Keratinocyte (primary cell): ENCODE measurements at places on chromosomes 11 and 22.

DNA sequence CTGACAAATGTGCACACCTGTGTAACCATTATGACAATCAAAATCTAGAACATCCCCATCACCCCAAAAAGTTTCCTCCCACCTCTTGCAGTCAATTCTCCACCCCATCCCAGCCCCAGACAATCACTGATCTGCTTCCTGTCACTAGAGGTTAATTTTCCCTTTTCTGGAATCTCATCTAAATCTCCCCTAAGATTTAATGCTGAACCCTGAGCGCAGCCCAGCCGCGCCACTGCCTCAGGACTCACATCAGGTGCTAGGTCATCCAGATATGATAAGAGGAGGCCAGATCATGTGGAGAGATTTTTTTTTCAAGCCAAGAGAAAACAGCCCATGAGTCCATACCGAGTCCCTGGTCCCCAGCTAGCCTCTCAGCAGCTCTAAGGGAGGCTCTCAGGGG, 4.3 kb upstream of the TMPRSS13 start:
- DNase-seq: no peak

DNA sequence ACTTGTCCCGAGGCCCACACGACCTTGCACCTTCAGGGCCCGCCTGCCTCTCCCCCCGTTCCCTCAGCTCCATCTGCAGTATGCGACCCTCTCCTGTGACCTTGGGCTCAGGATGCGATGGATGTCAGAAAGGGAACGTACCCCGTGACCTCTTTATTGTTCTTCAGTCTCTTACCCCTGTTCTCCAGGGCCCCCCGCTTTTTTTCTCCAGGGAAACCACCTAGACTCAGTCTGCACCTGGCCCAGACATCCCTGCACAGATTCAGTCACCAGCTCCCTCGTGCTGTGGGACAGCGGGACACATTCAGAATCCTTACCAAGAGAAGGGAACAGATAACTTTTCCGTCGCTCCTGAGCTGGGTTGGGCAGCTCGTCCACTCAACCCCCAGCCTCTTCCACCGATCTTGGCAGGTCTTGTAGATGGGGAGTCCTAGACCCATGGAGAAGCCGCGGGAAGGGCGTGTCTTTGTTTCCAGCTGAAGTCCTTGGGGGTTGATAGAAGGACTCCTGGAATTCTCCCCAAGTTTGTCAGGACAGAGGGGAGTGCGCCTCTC, 1.4 kb upstream of the PHOX2A start:
- no peak for DNase-seq

DNA sequence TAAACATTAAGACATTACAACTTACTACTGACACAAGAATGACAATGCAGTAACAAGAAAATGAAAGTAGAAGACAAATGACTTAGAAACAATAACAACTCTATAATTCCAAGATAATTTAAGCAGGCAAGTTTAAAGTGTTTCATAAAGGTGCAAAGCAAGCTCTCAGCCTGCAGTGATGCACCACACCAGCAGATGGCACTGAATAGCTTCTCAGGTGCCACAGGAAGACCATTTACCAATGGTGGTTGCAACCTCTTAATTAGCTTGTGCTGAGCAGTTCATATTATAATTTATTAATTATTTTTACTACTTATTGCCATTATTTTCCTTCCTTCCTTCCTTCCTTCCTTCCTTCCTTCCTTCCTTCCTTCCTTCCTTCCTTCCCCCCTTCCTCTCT, 60.6 kb downstream of the NXPE2 start:
- peak; percentile 19 for DNase-seq

- no peak for DNase-seq
These were observed at the start of gene CASP5 for GRCh38 chr11:105023003-105023402. Gene CASP5, minus strand, starts transcription at chr11:105023168. Its CDS starts 32 bp downstream, at chr11:105023136.

DNA sequence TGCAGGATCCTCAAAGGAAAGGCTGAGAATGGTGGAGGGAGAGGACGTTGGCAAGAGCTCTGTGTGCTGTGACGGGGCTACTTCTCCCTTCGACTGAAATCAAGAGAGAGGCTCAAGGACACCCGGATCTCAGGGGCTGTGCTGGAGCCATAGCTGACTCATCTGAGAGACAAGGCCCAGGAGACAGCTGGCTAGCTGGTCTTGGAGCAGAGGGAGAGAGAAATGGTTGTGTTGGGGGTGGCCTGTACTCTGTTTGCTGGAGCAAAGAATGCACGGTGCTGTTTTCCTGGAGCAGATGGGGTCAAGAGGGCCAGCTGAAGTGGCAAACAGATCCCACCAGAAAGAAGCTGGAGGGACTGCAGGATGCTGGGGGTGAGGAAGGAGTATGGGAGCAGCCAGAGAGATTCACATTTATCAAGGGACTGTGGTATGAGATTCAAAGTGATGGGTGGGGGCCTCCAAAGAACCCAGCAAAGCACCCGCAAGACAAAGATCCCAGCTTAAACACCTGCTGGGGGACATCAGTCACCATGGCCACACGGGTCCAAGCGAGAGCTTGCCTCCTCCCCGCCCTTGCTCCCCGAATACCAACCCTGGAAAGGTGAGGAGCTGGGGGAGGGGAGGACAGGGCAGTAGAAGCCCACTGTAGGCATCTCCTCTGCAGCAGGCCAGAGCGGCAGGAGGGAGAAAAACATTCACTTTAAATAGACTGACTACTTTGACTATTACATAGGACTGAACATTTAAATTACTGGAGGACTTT, 40.8 kb downstream of the MAP6 start:
- DNase-seq: no peak

DNA sequence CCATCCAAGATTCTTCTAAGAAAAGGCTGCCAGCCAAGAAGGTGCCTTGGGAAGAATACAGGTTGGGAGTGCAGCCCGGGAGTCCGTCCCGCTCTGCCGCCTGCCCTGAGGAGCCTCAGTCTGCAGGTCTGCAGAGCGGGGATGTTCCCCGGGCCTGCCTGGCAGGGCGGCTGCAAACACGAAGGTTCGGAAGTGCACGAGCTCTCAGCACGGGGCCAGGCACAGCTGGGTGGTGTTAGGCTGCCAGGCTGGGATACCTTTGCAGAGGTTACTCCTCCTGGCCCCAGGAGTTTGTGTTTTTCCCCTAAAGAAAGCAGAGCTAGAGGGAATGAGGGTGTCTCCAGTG, 9.4 kb upstream of the PRR5 start:
- DNase-seq: no peak

- DNase-seq: no peak
These were observed 70.1 kb upstream of the LDLRAD3 start for GRCh38 chr11:35873721-35874120.

DNA sequence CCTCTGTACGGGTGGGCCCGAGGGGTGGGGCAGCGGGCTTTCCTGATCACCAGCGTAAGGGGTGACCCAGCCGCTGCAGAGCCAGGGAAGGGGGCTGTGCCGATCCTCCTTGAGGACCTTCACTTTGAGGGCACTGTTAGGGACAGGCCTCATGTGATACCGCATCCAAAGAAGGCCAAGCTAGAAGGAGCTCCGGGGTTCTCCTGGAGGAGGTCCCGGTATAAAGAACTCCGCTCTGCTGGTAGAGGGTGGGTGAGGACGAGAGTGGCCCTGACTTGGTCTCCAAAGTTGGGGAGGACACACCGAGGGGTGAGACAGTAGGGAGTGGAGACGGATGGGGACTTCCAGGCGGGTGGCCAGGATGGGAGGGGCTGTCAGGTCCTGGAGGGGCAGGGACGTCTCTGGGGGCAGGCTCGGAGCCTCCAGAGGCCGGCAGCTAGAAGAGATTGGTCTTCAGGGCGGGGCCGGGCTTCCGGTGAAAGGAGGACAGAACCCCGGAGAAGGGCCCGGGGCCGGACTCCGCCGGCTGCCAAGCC, 4.6 kb downstream of the PHOX2A start:
- no peak for DNase-seq

GRCh38 chr22:37274380-37274862, 7.9 kb upstream of the CYTH4 start:
- DNase-seq: no peak

DNA sequence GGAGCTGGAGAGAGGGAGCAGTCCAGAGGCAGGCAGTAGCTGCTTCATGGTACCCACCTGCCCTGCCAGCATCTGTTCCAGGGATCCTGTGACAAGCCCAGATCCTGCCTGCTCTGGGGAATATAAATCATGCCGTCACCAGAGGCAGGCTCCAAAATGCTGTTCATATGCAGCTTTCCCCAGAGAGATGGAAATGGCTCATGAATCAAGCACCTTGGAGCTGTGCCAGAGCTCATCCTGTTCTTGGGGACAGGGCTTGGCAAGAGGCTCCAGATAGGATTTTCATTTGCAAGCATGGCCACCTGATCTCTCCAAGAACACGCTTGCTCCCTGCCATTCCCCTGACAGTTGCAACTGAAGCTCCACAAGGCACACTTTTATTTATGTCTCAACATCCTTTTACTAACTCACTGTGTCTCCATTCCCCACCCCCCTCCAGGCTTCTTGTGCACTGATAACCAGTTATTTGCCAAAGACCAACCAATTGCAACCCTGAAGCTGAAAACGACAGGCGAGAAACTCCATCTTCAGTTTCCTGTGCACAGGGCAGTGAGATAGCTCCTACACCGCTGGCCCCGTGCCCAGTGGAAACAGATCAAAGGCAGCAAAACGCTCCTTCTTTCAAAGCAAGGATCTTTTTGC, 115.8 kb upstream of the PITPNB start:
- no peak for DNase-seq

DNA sequence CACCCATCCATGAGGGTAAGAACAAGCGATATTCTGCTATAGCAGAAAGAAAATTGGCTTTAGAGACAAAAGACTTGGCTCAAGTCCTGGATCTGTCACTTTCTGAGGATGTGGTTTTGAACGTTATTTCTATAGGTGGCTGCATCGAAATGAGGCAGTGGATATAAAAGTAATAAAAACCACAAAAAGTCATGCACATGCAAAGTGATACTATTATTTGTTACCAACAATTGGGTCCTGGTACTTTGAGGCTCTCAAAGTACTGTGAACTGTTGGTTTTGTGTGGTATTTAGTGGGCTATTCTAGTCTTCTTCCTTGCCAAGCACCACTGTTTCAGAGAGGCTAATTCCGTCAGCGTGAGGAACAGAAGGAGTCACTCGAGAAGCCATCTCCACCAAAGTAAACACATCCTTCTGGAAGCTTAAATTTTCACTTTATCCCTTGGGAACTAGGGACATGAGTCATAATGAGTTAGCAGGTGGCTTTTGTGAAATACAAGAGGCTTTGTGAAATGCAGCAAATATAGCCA, 13.1 kb downstream of the UBASH3B start:
- no peak for DNase-seq

DNA sequence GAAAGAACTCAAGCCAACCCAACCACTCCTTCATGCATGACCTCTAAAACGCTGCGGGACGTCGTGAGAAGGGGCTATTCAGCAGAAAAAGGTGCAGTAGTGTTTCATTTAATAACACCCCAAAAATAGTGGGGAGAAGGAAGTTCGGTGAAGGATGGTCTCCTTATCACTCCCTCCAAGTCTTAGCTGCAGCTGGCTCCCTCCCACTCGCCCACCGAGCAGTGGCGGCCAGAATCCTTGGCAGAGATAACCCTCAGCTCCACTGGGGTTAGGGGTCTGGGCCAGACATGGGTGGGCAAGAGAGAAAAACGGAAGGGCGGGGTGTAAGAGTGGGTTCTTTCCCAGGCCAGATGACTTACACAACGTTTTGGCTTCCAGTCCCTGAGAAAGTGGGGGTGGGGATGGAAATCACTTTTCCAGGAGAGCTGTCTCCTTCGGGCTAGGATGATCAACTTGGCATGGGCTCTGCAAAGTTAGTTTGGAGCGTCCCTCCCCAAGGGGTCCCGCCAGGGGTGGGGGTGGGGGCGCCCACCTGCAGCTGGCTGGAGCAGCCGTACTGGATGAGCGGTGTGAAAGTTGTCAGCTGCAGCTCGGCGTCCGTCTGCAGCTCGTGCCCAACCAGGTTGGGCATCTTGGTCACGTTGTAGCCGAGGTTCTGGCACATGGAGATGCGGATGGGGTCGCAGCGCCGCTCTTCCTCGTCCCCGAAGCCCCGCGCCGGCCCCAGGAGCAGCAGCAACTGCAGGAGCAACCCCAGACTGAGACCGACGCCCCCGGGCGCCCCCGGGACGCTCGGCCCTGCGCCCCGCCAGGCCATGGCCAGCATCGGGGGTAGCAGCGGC, 705 bp downstream of the FZD4 start:
- no peak for DNase-seq

DNA sequence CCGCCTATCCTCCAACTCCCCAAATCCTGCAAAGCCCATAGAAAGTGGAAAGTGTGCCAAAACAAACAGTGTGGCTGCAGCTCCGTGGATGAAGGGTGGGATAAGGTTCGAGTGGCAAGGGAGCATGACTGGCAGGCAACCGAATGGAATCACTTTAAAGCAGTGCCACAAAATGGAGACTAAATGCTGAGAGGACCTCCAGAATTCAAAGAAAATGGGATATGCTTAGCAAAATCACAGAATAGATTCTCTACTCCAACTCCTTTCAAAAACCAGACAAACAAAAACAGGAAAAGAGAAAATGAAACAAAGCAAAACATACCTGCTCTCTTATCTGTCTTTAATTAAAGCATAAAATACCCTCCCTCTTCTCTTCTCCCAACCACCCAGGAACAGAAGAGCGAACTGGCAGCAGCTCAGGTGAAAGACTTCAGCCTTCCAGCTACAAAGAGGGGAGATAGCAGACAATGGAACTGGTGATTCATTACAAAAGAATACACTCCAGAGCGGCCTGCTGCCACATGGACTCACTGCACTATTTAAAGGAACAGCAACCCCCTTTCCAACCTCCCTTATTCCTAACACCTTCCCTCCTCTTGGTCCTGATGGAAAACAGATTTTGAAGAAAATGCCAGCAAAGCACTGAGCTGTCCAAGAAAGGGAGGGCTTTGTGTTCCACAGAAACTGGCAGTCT, 118.5 kb downstream of the APOL5 start:
- DNase-seq: peak; percentile 45

GRCh38 chr11:88353835-88354496, 16.4 kb upstream of the CTSC start:
- no peak for DNase-seq

GRCh38 chr11:130817330-130817944, 98.8 kb downstream of the SNX19 start:
- no peak for DNase-seq

GRCh38 chr11:57340039-57340615, 2.0 kb downstream of the P2RX3 start:
- DNase-seq: no peak

DNA sequence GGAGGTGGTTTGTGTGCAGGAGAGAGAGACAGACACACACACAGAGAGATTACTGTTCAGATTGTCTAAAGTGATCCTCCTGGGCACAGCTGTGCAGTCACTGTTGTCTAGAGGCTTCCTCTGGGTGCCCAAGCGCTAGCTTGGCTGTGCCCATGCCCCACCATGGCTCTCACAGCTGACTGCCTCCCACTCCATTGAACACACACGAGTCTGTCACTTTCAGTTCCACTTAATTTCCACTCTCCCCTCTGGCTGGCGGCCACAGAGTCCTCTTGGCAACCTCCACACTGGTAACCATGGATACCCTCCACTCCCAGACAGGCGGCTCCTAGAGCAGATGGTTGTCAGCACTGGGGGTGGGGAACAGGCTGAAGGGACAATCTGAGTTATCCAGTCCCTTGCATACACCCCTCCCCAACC, 29.1 kb downstream of the MAP6 start:
- no peak for DNase-seq

GRCh38 chr11:613369-613968, 2.3 kb downstream of the IRF7 start:
- peak; percentile 67 for DNase-seq
